T-helper 2 cell treated with Interferon-gamma antibody and Interleukin-4, amounts not matched to agents 100 ng/mL and 5 ng/mL, for 36 hours (primary cell): ENCODE measurements at places on chromosomes 16 and 17. TPM values are rescaled to one million over a fixed set of nuclear protein-coding genes. Genes with fewer than 3 reads are reported as not detected.

Gene SMPD3
- 3.0 and 4.3 TPM in 2 replicates for total RNA-seq

Gene SARM1
- total RNA-seq, result 21.0 and 22.8 TPM in 2 replicates

Gene ZG16
- total RNA-seq, result not detected in 2 replicates

Gene DNAH2
- not detected in 2 replicates for total RNA-seq

Gene GIT1
- 62.9 and 66.7 TPM in 2 replicates for total RNA-seq

Gene PRSS33
- total RNA-seq, result not detected in 2 replicates

Gene MAPT
- 0.20 and 0.30 TPM in 2 replicates for total RNA-seq

Gene ASGR1
- 0.91 and 1.8 TPM in 2 replicates for total RNA-seq

Gene MYL11
- total RNA-seq, result not detected in 2 replicates

Gene KRTAP2-1
- total RNA-seq, result not detected in 2 replicates

Gene CLEC3A
- total RNA-seq, result not detected in 2 replicates

Gene ITGAL
- 527 and 528 TPM in 2 replicates for total RNA-seq

Gene RUNDC3A
- total RNA-seq, result 0.11 and 0.20 TPM in 2 replicates

Gene HBQ1
- total RNA-seq, result not detected in 2 replicates

Gene LGALS9B
- total RNA-seq, result 2.0 and 2.2 TPM in 2 replicates

Gene TNFRSF17
- not detected in 2 replicates for total RNA-seq

Gene NACA2
- total RNA-seq, result not detected in 2 replicates

Gene MPV17L
- total RNA-seq, result not detected in 2 replicates

Gene MBTD1
- 13.0 and 13.3 TPM in 2 replicates for total RNA-seq

Gene CRHR1
- total RNA-seq, result not detected in 2 replicates

Gene ZNF423
- 0.05 TPM in 1 of 2 replicates, not detected in the other for total RNA-seq

Gene RIPOR1
- total RNA-seq, result 14.4 and 14.5 TPM in 2 replicates

Gene SLC22A31
- total RNA-seq, result 1.4 and 2.5 TPM in 2 replicates

Gene HSD17B1
- 0.77 and 1.1 TPM in 2 replicates for total RNA-seq

Gene RNF157
- 58.3 and 66.0 TPM in 2 replicates for total RNA-seq

Gene SHCBP1
- 54.4 and 57.9 TPM in 2 replicates for total RNA-seq

Gene PVALEF
- not detected in 2 replicates for total RNA-seq

Gene TRIM72
- not detected in 2 replicates for total RNA-seq

Gene ADGRG1
- 0.91 and 2.4 TPM in 2 replicates for total RNA-seq

Gene SLC4A1
- total RNA-seq, result not detected in 2 replicates

Gene CEP112
- 2.1 and 5.1 TPM in 2 replicates for total RNA-seq

Gene TBC1D3B
- total RNA-seq, result 8.8 and 9.8 TPM in 2 replicates

Gene CDH13
- total RNA-seq, result not detected in 2 replicates

Gene IGF2BP1
- total RNA-seq, result 0.02 TPM in 1 of 2 replicates, not detected in the other

Gene SLFN14
- not detected in 2 replicates for total RNA-seq

Gene EMP2
- total RNA-seq, result not detected in 2 replicates

Gene ATMIN
- total RNA-seq, result 26.7 and 28.4 TPM in 2 replicates

Gene CCL16
- total RNA-seq, result not detected in 2 replicates

Gene SPHK1
- 1.3 and 1.9 TPM in 2 replicates for total RNA-seq

Gene GPR179
- total RNA-seq, result not detected in 2 replicates

Gene TNFRSF13B
- not detected in 2 replicates for total RNA-seq

Gene NPIPB2
- 13.4 and 17.1 TPM in 2 replicates for total RNA-seq

Gene PRAC2
- not detected in 2 replicates for total RNA-seq

Gene OSGIN1
- 0.84 and 0.89 TPM in 2 replicates for total RNA-seq
